Vagina (tissue), 2 donors: ENCODE measurements at places on chromosomes 2 and 18.

DNA sequence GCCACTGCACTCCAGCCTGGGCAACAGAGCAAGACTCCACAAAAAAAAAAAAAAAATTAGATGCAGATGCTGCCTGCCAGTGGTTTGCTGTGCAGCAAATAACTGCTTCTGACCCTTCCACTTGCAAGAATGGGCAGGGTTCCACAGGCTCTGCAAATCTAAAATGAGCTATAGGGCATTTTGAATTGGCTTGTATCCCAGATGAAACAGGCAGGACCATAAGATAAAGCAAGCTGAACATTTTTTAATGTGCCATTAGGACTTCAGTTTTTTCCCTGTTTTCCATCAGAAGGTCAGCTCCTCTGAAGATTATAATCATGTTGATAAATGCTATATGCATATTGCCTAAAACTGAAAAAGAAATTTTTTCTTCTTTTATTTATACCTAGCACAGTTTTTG is 15.7 kb upstream of the FZD7 start:
- H3K4me1 ChIP-seq = peaks cover 14% of the 10 kb centered on the region
- DNase-seq = no peak
- H3K27me3 ChIP-seq = no peaks in the 10 kb centered on the region
- no peaks in the 10 kb centered on the region for H3K36me3 ChIP-seq
- H3K4me3 ChIP-seq = no peak overlapping the region

- no peaks in the 10 kb centered on the region for H3K27me3 ChIP-seq
- H3K4me3 ChIP-seq = no peak overlapping the region
- no peak overlapping the region for H3K27ac ChIP-seq
- H3K36me3 ChIP-seq = no peaks in the 10 kb centered on the region
- no peaks in the 10 kb centered on the region for H3K4me1 ChIP-seq
These were observed 53.5 kb downstream of the KYNU start for GRCh38 chr2:142930835-142931398.

DNA sequence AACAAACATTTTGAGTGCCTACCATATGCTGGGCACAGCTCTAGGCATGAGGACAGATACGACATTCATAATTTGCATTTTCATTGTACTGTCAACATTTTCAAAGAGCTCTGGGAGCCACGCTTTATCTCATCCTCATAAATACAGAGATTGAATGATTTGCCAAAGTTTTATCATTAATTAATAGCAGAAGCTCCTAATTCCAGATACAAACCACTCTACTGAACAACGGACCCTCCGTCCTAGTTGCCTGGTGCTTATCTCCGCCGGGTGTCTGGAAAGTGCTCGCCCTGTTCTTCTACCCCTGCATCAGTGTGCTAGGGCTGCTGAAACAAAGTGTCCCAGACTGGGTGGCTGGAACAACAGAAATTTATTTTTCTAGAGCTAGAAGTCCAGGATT is 23.8 kb downstream of the SERTAD2 start:
- peaks cover 6% of the 10 kb centered on the region for H3K36me3 ChIP-seq
- no peak overlapping the region for H3K27ac ChIP-seq
- H3K4me3 ChIP-seq = no peak overlapping the region
- no peaks in the 10 kb centered on the region for H3K27me3 ChIP-seq
- no peak for DNase-seq

DNA sequence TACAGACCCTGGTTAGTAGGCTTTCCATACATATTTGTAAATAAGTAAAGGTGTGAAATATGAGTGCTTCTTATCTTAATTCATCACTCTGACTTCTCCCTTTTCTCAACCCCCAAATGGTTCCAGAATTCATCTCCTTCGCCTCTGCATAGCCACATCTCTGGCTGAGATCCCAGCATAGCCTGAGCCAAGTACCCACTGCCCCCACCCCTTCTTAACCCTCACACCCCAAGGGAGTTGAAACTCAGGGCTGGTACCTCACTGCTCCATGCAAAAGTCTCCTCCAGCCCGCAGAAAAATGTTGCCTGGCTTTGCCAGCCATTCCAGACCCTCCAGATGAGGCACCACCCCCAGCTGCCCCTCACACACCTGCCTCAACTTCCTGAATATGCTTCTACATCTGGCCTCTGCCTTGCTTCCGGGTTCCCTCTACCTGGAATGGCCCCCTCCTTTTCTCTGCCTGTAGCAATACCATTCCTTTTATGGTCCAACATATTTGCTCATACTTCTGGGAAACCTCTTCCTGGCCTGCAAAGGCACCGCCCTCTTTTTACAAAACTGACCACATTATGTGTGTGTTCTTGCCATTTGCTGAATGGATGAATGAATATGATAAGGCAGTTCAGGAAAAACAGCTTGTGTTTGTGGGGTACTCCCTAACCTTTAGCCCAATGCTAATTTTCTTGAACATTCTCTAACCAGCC is 112.8 kb downstream of the CELF4 start:
- no peaks in the 10 kb centered on the region for H3K4me1 ChIP-seq
- no peak for DNase-seq
- H3K36me3 ChIP-seq = no peaks in the 10 kb centered on the region
- H3K27ac ChIP-seq = no peak overlapping the region

GRCh38 chr2:49577041-49577440 is 422.7 kb upstream of the FSHR start:
- no peaks in the 10 kb centered on the region for H3K36me3 ChIP-seq
- H3K4me3 ChIP-seq = no peak overlapping the region
- DNase-seq = no peak
- no peaks in the 10 kb centered on the region for H3K27me3 ChIP-seq

GRCh38 chr2:3200420-3200939 is 177.1 kb downstream of the EIPR1 start:
- no peak overlapping the region for H3K27ac ChIP-seq
- no peak for DNase-seq

- H3K4me1 ChIP-seq = no peaks in the 10 kb centered on the region
- no peaks in the 10 kb centered on the region for H3K36me3 ChIP-seq
- no peaks in the 10 kb centered on the region for H3K27me3 ChIP-seq
- H3K4me3 ChIP-seq = no peak overlapping the region
- H3K27ac ChIP-seq = no peak overlapping the region
These were observed 7.4 kb upstream of the NPC1 start for GRCh38 chr18:23593720-23594119.

- H3K4me3 ChIP-seq = no peak overlapping the region
- H3K36me3 ChIP-seq = no peaks in the 10 kb centered on the region
- no peak overlapping the region for H3K27ac ChIP-seq
- H3K27me3 ChIP-seq = no peaks in the 10 kb centered on the region
- DNase-seq = no peak
- no peaks in the 10 kb centered on the region for H3K4me1 ChIP-seq
These were observed 5.7 kb upstream of the ALS2 start for GRCh38 chr2:201786471-201786870.

GRCh38 chr2:866009-866680 is 84.5 kb upstream of the SNTG2 start:
- no peak for DNase-seq
- H3K4me1 ChIP-seq = no peaks in the 10 kb centered on the region
- no peak overlapping the region for H3K4me3 ChIP-seq
- no peak overlapping the region for H3K27ac ChIP-seq
- no peaks in the 10 kb centered on the region for H3K36me3 ChIP-seq
- H3K27me3 ChIP-seq = no peaks in the 10 kb centered on the region

DNA sequence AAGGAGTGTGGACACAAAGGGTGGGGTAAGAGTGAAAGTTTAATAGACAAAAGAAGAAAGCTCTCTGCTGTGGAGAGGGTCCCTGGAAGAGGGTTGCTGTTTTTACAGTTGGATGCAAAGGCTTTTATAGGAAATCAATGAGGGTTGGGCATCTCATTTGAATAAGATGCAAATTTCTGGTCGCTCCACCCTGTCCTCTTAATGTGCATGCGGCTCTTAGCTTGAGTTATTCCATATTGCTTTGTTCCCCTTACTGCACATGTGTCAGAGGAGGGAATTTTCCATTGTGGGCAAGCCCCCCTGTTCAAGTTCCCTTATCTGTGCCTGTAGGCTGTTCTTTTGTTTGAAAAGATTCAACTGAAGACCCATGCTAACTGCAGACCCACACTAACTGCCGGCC is 326.5 kb downstream of the BCL11A start:
- no peak overlapping the region for H3K4me3 ChIP-seq
- H3K4me1 ChIP-seq = no peaks in the 10 kb centered on the region
- no peaks in the 10 kb centered on the region for H3K27me3 ChIP-seq

DNA sequence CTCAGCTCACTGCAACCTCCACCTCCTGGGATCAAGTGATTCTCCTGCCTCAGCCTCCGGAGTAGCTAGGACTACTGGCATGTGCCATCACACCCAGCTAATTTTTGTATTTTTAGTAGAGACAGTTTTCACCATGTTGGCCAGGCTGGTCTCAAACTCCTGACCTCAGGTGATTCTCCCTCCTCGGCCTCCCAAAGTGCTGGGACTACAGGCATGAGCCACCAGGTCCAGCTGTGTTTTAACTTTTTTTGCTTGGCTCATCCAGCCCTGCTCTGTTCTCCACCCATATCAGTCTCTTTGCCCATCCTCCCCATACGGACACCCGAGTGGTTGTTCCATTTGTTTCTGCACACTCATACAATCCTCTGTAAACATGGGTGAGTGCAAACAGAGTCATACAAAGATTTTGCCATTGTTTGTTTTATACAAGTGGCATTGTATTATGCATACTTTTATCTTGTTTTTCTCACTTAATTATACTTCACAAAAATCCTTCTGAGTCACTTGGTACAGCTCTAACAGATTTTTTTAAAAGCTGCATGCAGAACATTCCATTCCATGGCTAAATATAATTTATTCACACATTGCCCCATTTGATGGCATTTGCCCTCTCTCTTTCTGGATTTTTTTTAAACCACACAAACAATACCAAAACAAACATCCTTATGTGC is 5.3 kb downstream of the APOB start:
- H3K27me3 ChIP-seq = no peaks in the 10 kb centered on the region
- H3K4me1 ChIP-seq = no peaks in the 10 kb centered on the region
- no peak overlapping the region for H3K4me3 ChIP-seq
- no peak overlapping the region for H3K27ac ChIP-seq
- no peaks in the 10 kb centered on the region for H3K36me3 ChIP-seq

DNA sequence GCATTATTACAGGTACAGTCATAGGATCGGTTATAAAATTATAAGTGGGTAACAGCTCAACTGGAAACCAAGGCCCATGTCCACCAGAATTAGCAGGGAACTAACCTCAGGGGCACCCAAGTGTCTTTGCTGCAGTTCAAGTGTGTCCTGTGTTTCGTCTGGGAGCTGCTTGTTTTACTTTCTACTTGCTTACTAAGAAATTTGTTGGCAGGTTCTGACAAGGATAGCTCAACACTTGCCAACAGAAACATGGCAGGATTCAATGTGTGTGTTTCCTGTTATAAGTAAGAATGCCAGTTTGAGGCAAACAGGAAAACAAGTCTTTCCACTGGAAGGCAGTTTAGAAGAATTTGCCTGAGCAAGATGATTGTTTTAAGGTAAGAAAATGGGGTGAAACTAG is 104.5 kb downstream of the EPHA4 start:
- H3K36me3 ChIP-seq = no peaks in the 10 kb centered on the region
- no peak overlapping the region for H3K4me3 ChIP-seq
- DNase-seq = no peak

DNA sequence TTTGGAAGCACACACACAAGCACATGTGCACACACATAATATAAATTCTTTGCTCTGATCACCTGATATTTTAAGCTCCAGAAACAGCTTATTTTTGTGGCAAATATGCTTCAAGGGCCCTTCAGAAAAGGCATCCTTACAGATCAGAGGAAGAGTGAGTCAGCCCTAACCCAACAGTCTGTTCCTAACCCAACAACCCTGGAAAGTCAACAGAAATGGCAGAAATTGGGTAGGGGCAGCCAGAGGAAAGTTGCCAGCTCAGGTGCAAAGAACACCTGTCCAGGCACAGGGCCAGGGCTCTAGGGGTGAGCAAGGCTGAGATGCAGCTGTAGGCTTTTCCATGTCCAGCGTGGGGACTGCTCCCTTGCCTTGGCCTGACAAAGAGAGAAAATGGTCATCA is 6.4 kb upstream of the NCKAP5 start:
- H3K27ac ChIP-seq = no peak overlapping the region
- no peak for DNase-seq
- H3K4me3 ChIP-seq = no peak overlapping the region
- H3K27me3 ChIP-seq = no peaks in the 10 kb centered on the region
- H3K4me1 ChIP-seq = peaks cover 9% of the 10 kb centered on the region

- no peaks in the 10 kb centered on the region for H3K27me3 ChIP-seq
- H3K4me1 ChIP-seq = peaks cover 38% of the 10 kb centered on the region
These were observed 74.9 kb upstream of the APCDD1 start for GRCh38 chr18:10379522-10379921.

DNA sequence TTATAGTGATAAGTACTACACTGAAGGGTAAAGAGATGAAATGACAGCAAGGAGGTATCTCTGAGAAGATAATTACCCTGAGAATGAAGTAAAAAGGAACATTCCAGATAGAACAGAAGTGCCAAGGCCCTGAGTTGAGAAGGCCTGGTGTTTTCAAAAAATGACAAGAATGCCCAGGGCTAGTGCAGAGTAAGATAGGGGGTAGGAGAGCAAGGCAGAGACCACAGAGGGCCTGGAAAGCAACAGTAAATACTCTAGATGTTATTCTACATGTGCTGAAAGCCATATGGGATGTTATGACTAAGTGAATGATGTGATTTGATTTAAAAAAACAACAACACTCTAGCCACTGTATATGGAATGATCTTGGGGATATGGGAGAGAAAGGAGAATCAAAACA is 52.3 kb downstream of the BAZ2B start:
- H3K36me3 ChIP-seq = no peaks in the 10 kb centered on the region
- no peaks in the 10 kb centered on the region for H3K27me3 ChIP-seq
- H3K27ac ChIP-seq = no peak overlapping the region
- no peak overlapping the region for H3K4me3 ChIP-seq

GRCh38 chr2:11079136-11079824 is 76.0 kb upstream of the SLC66A3 start:
- no peak overlapping the region for H3K4me3 ChIP-seq
- H3K36me3 ChIP-seq = no peaks in the 10 kb centered on the region
- no peaks in the 10 kb centered on the region for H3K4me1 ChIP-seq
- no peaks in the 10 kb centered on the region for H3K27me3 ChIP-seq
- no peak overlapping the region for H3K27ac ChIP-seq

- H3K27ac ChIP-seq = no peak overlapping the region
- no peaks in the 10 kb centered on the region for H3K36me3 ChIP-seq
- H3K27me3 ChIP-seq = no peaks in the 10 kb centered on the region
- H3K4me3 ChIP-seq = no peak overlapping the region
These were observed 436.1 kb downstream of the LRRTM4 start for GRCh38 chr2:77086051-77086450.

- DNase-seq = no peak
- no peaks in the 10 kb centered on the region for H3K27me3 ChIP-seq
- no peaks in the 10 kb centered on the region for H3K36me3 ChIP-seq
These were observed 19.2 kb downstream of the DTNA start for GRCh38 chr18:34729264-34729663.

DNA sequence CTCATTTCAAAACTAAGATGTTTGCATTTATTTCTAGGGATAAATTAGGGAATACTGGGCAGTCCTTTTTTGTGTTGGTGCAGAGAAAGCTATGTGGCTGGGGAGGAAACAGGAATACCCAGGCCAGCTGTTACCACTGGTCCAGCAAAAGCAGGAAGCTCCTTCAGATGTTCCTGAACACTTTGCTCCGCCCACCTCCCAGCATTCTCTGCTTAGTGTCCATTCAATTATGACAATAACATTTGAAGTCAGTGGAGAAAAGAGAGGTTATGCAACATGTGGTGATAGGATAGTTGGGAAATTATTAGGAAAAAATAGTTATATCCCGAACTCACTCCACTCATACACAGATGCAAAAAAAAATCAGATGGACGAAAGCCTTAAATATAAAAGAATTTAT is 22.1 kb upstream of the ARPC2 start:
- H3K27ac ChIP-seq = no peak overlapping the region
- no peaks in the 10 kb centered on the region for H3K36me3 ChIP-seq
- H3K4me3 ChIP-seq = no peak overlapping the region
- no peak for DNase-seq
- H3K4me1 ChIP-seq = no peaks in the 10 kb centered on the region

GRCh38 chr2:218885981-218886947 is 5.6 kb downstream of the WNT10A start:
- no peaks in the 10 kb centered on the region for H3K36me3 ChIP-seq
- H3K4me3 ChIP-seq = no peak overlapping the region
